ENCODE measurements at places on chromosomes 12 and 14.

GRCh38 chr14:99636487-99636886, 8.4 kb upstream of the HHIPL1 start:
- DNase-seq, result no peak
- H3K36me3 ChIP-seq, result no peaks in the 10 kb centered on the region
- no peak overlapping the region for H3K27ac ChIP-seq
- peaks cover 11% of the 10 kb centered on the region for H3K4me1 ChIP-seq
- H3K27me3 ChIP-seq, result no peaks in the 10 kb centered on the region

- H3K27ac ChIP-seq, result no peak overlapping the region
- no peak overlapping the region for H3K4me3 ChIP-seq
- H3K36me3 ChIP-seq, result no peaks in the 10 kb centered on the region
- H3K4me1 ChIP-seq, result no peaks in the 10 kb centered on the region
Observed at GRCh38 chr12:25971654-25972041, 13.2 kb downstream of the RASSF8 start.

GRCh38 chr14:68775614-68776126, 17.2 kb downstream of the ZFP36L1 start:
- H3K4me3 ChIP-seq, result no peak overlapping the region
- no peak overlapping the region for H3K27ac ChIP-seq
- no peak for DNase-seq
- H3K36me3 ChIP-seq, result no peaks in the 10 kb centered on the region

DNA sequence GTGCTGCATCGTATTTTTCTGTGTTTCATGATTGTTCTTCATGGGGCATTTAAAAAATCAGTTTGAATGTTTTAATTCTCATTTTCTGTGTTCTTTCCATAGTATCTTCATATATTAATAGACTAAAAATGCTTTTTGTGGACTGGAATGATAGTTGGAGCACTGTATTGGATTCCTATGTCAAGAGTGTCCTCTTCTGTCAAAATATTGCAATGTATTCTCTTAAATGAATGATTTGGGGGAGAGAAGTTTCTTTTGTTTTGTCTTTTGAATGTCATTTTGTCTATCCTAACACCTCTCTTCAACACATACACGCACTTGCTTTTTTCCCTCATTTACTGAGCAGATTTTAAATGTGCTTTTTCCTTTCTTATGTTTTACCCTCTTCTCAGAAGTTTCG, 4.7 kb upstream of the EIF2S3B start:
- no peak overlapping the region for H3K27ac ChIP-seq
- no peaks in the 10 kb centered on the region for H3K4me1 ChIP-seq
- H3K4me3 ChIP-seq, result no peak overlapping the region
- H3K27me3 ChIP-seq, result no peaks in the 10 kb centered on the region
- no peaks in the 10 kb centered on the region for H3K36me3 ChIP-seq
